NCI-H1092 (cell line): ENCODE measurements at places on chromosomes 13 and 19.

DNA sequence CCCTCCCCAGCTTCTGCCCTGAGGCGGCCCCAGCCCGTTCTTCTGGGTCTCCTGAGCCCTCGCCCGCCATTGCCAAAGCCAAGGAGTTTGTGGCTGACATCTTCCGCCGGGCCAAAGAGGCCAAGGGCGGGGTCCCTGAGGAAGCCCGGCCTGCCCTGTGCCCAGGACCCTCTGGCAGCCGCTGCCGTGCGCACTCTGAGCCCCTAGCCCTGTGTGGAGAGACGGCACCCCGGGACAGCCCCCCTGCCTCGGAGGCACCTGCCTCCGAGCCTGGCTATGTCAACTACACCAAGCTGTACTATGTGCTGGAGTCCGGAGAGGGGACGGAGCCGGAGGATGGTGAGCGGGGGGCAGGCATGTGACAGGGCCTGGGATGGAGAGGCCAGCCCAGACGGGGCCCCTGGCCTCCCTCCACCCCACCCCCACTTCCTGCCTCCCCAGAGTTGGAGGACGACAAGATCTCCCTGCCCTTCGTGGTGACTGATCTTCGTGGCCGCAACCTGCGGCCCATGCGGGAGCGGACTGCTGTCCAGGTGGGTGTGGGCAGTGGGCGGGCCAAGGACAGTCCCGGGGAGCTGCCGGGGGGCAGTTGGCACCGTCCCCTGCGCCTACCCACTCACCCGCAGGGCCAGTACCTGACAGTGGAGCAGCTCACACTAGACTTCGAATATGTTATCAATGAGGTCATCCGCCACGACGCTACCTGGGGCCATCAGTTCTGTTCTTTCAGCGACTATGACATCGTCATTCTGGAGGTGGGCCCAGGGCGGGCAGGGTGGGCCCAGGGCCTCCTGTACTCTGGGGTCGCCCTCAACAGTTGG, 7.0 kb downstream of the DCAF15 start:
- no peak for DNase-seq

DNA sequence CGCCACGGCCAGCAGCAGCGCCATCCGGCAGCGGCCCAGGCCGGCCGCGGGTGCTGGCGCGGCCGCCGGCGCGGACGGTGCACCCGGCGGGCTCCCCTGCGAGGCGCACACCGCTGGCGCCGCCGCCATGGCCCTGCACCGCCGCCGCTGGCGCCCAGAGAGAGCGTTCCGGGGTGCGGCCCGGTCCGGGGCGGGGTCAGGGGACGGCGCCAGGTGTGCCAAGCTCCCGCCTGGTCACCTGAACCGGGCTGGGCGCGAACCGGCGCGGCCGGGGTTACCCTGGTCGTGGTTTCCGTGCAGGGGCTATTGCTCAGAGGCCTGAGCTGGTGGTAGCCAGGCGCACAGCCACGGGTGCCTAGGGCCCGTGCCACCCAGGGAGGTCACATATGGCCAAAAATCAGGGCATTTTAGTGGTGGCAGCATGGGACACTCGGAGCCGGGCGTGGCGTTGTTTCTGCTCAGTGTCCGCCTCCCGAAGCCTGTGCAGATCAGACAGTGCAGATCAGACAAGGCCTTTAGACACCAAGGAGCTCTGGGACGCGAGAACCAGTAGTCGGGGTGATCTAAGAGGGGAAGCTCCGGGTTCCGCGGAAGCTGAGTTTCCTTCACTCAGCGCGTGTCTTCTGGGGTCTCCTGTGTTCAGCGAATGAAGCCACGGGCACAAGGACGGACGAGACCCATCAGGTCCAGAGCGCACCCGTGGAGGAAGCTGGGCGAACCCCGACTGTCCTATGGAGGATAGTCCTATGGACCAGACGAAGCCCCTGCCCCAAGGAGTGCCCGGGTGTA, at the start of gene TMEM238:
Gene TMEM238, minus strand, starts transcription at position 162 of the 789 bp plus-strand sequence. Its CDS starts 33 bp downstream, at position 129.
- DNase-seq, result no peak

GRCh38 chr19:50724522-50725217, 1.5 kb downstream of the CLEC11A start:
- peak; percentile 86 for DNase-seq

- no peak for DNase-seq
Observed at GRCh38 chr13:39073983-39074382, 35.7 kb downstream of the NHLRC3 start.

DNA sequence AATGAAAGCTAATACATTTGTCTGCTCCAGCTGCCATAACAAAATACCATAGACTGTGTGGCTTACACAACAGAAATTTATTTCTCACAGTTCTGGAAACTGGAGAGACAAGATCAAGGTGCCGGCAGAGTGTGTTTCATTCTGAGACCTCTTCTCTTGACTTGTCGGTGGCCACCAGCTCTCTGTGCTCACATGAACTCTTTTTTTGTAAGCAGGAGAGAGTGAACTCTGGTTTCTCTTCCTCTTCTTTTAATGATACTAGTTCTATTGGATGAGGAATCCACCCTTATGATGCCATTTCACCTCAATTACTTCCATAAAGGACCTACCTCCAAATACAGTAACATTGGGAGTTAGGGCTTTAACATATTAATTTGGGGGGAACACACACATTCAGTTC, 11.7 kb downstream of the KCTD12 start:
- DNase-seq, result no peak
